Coronary artery (tissue), 2 donors: ENCODE measurements at places on chromosomes 3 and 15.

DNA sequence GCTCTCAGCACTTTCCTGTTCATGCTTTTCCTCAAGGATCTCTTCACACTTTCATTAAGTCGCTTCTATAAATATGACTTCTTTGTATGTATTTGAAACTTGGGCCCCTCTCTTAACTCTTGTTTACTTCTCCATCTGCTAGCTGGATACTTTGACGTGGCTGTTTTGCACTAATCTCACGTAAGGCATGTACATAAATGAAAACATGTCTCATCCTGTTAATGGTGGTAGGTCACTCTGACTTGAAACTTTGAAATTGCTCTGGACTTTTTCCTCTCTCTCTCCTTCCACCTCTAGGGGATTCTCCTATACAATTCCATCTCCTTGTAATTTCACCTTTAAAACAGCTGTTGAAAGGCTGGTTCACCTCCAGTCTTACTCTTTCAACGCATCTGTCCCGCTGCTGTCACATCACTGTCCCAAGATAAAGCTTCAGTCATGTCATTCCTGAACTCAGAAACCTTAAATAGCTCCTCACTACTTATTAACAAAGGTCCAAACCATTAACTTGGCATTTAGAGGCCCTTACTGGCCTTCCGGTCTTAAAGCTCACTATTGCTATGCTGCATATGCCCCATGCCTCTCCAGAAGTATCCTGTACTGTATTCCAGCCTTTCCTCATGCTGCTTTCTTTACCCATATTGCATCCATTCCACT is 1.2 kb downstream of the BLOC1S6 start:
- no peak for DNase-seq

GRCh38 chr3:133445108-133445507 is 45.3 kb downstream of the BFSP2 start:
- DNase-seq, result no peak

- no peak for DNase-seq
Observed at GRCh38 chr3:170090601-170090981, 52.8 kb downstream of the GPR160 start.

GRCh38 chr3:160434071-160434470 is 15.5 kb downstream of the TRIM59 start:
- no peak for DNase-seq

DNA sequence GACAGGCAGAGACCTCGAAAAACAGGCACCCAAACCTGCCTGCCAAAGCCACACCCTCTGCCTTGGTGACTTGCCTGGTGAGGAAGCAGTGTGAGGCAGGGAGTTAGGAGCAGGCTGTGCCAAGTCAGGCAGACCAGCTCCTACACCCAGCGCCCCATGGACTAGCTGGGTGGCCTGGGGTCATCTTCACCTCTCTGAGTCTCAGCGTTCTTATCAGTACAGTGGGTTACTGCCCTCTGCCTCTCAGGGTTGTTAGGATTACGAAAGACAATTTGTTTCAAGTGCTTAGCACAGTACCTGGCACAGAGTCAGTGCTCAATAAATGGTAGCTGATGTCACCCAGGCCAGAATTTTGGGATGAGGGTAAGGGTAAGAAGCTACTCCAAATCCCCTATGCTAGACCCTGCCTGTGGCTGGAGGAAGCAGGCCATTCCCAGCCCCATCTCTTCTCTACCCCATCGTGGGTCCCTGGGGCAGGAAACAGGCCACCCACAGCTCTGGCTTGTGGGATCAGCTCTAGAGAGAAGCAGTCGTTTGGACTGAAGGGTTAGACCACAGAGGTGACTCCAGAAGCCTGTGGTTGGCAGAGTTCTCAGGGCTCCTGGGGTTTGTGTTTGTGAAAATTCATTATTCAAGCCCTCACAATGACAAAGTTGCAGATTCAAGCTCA is 10.1 kb downstream of the SLC51B start:
- no peak for DNase-seq

GRCh38 chr3:46076606-46077005 is 49.3 kb upstream of the XCR1 start:
- no peak for DNase-seq

DNA sequence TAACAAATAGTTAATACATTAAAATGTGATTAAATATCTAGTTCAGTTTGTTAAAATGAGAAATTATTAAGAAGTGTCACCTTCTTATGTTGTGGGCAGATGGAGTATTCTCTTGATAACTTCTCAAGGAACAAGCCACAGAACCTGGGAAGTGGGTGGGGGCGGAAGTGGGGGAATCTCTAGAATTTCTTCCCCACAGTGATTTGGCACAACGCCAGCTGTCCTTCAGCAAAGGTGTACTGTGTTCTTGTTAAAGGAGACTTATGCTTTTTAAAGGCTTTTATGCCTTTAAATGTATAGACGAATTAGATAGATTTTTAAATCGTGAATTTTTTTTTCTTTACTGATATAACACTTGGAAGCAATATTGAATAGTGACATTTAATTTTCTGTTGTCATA is 42.4 kb downstream of the SEC22A start:
- no peak for DNase-seq

DNA sequence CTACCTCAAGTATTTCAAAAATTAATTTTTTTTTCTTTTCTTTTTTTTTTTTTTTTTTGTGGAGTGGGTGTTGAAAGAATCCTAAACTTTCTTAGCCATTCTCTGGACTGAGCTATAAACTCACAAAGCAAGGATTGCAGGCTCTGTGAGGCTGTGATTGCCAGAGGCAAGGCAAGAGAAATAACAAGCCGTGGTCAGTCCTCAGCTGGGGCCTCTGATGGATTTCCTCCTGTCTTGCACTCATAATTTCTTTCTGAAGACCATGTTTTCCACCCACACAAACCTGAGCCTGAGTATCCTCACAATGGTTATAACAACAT is 1.3 kb downstream of the CX3CR1 start:
- no peak for DNase-seq

DNA sequence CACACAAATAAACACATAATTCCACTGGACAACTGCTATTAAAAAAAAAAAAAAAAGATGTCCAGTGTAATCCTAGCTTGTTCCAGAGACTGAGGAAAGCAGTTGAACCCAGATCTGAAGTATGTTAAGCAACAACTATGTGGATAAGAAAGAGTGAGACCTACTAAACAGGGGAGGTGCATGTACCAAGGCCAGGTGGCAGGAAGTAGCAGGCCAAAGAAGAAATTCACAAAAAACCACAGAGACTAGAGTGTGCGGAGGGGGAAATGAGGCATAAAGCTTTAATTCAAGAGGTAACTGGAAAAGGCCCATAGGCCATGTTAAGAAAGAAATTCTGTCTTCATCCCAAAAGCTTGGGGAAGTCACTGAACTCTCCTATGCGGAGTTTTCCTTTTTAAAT is 490.0 kb downstream of the NAALADL2 start:
- no peak for DNase-seq

- DNase-seq, result no peak
Observed at GRCh38 chr3:52121813-52122212, 32.4 kb downstream of the POC1A start.

DNA sequence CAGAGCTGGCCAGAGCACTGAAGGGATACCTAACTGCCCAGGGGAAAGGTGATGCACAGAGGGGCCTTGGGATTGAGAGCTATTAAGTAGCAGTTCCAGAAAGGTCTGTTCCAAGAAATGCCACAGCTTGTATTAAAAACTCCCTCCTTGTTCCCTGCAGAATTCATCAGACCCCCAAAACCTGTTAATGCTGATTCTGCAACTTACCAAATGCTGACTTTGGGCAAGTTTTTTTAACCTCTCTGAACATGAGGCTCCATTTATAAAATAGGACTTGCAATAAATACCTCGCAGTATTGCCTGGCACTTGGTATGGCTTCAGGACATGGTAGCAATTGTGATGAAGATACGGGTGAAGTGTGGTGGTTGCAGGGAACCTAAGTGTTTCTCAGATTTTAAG is 30.1 kb upstream of the SYNPR start:
- no peak for DNase-seq

DNA sequence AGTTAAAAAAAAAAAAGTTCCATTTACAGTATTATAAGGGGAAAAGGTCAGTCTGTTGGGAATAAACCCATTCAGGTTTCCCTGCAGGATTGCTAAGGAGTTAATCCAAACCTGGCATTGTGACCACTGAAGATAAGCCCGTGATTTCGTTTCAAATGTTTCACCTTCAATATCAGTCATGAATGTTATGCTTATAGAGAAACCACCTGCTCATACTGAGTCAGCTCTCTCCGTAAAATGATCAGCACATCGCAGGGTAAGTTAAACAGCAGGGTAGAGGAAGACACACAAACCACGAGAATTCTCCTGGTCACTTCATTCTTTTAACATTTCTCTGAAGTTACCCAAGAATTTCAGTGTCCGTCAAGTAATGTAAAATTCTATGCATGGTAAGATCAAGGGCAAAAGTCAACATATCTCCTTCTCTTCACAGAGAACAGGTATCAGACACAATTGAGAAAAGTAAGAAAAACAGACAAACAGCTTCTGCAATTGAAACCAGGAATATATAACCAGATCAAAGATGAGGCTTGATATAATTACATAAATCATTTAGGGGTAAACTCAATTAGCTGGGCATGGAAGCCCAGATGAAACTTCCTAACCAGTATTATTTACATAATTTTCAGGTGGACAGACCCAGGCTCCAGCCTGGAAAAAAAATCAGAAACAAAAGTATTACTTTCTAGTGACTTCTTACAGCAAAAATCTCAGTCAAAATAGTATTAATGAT is 67.6 kb upstream of the ARHGEF3 start:
- no peak for DNase-seq

- no peak for DNase-seq
Observed at GRCh38 chr15:83108266-83109219, 1.1 kb downstream of the TM6SF1 start.

GRCh38 chr3:163490119-163490518 is 1588.2 kb downstream of the SI start:
- no peak for DNase-seq
